NCI-H1930 (cell line): ENCODE measurements at places on chromosomes 7 and 10.

- no peak for DNase-seq
These were observed 25.5 kb upstream of the BAG3 start for GRCh38 chr10:119625570-119626280.

DNA sequence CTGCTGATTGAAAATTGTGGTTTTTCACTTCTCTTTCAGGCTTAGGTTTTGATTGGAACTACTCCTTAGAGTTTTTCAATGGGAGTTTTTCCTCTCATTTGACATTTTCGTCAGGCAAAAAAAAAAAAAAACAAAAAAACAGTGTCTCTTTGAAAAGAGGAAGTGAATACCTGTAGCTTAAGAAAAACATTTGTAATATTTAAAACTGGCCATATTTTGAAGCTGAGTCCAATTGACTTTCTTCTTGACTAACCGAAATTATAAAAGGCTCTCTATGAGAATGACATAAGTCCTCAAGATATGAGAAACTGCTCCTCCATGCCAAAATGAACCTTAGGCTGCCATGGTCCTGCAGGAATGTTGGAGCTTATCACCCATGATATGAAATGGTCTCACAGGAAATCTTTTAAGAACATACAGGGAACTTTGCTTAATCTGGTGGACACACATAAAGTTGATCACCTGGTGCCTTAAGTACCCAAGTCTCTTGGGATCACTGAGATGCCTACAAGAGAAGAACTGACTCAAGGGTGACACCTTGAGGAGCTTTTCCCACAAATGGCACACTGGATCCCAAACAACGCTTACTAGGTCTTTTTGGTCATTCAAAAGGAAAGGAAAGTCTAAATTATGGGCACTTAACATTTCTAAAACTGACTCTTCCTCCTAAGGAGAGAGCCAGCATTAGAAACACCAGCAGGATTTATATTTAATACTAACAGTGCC lies 263.4 kb downstream of the CDC14C start:
- DNase-seq: no peak

GRCh38 chr10:26807532-26807931 lies 53.2 kb downstream of the ABI1 start:
- DNase-seq: no peak

GRCh38 chr7:67821116-67821515 lies 824.5 kb downstream of the TYW1 start:
- no peak for DNase-seq
